ENCODE measurements at places on chromosomes 3 and 15.
A peak's percentile ranks its signal among the peaks of the same experiment; 100 is the strongest.

GRCh38 chr15:57927091-57927631, 138.3 kb downstream of the ALDH1A2 start:
- DNase-seq = no peak

DNA sequence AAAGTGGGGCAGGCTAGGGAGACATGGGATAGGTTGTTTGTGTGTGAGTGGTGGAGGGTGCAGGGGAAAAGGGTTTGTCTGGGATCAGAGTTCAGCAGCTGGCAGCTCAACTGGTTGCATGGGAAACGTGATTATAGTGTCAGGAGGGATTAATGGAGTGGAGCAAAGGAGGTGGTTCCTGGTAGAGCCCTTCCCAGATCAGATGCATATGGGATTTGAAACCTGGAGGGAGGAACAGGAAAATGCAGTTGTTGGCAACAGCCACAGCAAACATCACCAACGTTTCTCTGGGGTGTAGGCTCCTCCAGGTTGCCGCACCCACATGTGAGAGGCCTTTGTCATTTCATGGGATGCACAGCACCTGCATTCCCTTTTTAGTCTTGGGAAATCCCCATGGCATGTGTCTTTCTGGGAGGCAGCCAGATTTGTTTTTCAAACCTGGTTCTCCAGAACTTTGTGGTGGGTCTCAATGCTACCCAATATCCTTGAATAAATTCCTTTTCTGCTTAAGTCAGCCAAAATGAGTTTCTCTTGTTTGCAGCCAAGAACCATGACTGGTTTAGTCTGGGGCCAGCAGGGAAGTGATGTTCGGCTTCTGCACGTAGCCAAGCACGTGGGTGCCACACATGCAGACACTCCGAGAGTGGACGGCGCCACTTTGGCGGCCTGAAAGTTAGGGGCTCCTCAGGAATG, 61.3 kb downstream of the BDH1 start:
- peak; percentile 83 for DNase-seq

DNA sequence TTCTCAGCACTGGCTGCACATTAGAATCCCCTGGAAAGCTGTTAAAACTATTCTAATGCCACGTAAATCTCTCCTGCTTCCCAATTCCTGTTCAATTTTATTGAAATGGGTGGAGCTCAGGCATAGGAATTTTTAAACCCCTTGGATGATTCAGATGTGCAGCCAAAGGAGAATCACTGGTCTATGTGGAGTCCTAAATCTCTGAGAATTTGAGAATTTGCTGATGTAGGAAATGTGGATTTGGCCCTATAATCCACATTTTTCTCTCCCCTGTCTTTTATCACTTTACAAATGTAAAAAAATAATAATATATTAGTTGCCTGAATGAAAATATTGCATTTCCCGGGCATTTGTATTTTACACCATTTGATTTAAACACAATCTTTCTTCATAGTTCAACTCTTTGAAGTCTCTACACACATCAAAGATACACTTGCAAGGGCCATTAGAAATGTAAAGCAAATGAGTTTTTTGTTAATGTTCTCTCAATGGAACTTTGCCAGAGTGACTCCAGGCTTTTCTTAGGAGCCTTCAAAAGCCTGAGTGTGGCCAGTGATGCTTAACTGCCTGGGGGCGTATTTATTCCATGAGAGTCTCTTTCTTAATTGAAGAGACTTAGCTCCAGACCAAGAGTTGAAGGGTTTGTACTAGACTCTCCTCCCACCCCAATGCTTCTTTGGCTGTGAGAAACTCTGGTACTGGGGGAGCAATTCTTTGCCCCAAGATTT, 48.8 kb upstream of the PTX3 start:
- peak; percentile 53 for DNase-seq

DNA sequence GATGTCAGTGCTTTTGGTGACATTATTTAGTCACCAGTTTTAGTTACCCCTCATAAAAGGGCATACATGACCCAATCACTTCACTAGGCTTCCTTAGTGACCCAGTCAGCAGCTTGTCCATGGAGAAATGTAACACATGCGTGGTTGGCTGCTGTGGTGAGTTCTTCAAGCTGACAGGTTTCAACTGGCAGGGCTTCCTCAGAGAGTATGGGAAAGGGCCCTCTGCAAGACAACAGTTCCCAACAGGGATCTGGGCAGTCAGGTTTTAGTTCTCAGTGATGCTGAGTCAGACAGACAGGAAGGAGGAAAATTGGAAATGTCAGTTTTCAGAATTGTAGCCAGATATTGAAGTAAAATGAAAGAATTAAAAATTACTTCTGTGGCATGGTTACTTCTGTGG, 282.5 kb downstream of the TBL1XR1 start:
- DNase-seq = no peak

All from kidney tubule cell (primary cell).